Activated T-cell treated with anti-CD3 and anti-CD28 coated beads, Interleukin-2, amount 50 U/mL, for 72 hours (primary cell): ENCODE measurements at places on chromosomes 6 and 20. TPM values are rescaled to one million over a fixed set of nuclear protein-coding genes. Genes with fewer than 3 reads are reported as not detected.
A peak's percentile ranks its signal among the peaks of the same experiment; 100 is the strongest.

- DNase-seq = no peak
These were observed 22.0 kb downstream of the CD164 start for GRCh38 chr6:109360281-109360680.

DNA sequence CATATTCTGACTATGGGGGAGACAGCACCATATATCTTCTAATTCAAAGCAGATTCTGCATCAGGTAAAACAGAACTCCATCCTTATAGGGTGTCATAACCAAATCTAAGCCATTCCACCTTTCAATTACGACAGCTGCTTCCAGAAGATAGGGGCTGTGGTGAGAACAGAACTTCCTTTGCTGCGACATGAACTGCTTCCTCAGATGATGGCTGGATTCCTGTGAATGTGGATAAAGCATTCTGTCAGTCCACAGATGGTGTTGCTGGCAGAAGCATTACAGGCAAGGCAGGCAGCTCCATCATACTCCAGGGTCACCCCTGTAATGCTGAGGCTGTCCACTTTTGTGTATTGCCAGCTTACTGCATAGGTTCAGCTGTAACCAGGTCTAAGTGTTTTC, 172.1 kb upstream of the PROKR2 start:
- DNase-seq = no peak

DNA sequence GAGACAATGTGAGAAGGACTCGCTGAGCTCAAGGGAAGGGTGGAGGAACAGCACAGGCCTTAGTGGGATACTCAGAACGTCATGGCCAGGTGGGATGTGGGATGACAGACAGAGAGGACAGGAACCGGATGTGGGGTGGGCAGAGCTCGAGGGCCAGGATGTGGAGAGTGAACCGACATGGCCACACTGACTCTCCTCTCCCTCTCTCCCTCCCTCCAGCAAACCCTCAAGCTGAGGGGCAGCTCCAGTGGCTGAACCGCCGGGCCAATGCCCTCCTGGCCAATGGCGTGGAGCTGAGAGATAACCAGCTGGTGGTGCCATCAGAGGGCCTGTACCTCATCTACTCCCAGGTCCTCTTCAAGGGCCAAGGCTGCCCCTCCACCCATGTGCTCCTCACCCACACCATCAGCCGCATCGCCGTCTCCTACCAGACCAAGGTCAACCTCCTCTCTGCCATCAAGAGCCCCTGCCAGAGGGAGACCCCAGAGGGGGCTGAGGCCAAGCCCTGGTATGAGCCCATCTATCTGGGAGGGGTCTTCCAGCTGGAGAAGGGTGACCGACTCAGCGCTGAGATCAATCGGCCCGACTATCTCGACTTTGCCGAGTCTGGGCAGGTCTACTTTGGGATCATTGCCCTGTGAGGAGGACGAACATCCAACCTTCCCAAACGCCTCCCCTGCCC, 1.7 kb downstream of the TNF start:
- peak; percentile 58 for DNase-seq

DNA sequence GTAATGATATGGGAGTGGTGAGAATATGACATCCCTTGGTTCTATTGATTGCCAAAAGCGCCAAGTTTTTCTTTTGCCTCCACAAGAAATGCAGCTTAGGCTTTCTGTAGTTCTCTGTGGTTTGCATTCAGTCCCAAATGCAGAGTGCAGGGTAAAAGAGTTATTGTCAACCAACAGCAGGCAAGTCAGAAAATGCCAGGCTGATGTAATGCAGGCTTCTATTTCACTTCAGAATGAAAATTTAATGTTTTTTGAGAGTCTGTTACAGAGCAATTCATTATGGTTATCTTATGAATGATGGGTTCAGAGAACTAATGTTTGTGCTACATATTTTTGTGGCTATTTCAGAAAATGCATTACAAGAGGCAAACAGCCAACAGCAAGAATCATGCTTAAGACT, 293.5 kb downstream of the CENPW start:
- no peak for DNase-seq

GRCh38 chr6:90093558-90094073, 199.3 kb downstream of the GJA10 start:
- DNase-seq = no peak

- DNase-seq = no peak
These were observed 110.9 kb upstream of the SSTR4 start for GRCh38 chr20:22924046-22924737.

- no peak for DNase-seq
These were observed 100.7 kb downstream of the ANKRD60 start for GRCh38 chr20:58127701-58128111.

DNA sequence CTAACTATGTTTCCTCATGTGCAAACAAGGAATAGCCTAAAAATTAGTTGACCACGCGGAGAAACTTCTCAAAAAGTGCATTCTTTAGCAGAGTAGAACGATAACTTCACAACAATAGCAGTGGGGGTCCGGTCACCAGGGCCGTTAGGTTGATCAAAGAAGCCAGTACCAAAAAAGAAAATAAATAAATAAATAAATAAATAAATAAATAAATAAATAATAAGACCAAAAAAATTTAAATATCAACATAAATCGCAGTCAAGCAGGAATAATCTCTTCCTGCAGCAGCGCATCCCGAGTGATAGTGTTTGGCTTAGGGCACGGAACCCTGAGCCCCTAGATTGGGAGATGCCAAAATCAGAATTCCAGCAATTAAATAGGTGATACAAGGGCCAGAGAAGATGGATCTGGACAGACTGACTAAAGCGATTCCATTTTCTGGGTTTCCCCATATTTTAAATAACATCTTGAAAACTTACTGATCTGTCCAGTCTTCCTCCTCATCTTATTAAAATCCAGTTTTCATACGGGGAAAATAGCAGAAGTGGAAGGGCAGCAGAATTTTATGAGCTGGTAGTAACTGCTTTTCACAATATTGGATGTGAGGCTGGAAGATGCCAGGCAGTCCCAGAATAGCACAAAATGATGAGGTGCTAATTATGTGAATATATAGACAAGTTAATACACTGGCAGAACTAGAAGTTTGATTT, 4.4 kb upstream of the OLIG3 start:
- no peak for DNase-seq

GRCh38 chr6:19811397-19812079, 25.6 kb upstream of the ID4 start:
- no peak for DNase-seq

DNA sequence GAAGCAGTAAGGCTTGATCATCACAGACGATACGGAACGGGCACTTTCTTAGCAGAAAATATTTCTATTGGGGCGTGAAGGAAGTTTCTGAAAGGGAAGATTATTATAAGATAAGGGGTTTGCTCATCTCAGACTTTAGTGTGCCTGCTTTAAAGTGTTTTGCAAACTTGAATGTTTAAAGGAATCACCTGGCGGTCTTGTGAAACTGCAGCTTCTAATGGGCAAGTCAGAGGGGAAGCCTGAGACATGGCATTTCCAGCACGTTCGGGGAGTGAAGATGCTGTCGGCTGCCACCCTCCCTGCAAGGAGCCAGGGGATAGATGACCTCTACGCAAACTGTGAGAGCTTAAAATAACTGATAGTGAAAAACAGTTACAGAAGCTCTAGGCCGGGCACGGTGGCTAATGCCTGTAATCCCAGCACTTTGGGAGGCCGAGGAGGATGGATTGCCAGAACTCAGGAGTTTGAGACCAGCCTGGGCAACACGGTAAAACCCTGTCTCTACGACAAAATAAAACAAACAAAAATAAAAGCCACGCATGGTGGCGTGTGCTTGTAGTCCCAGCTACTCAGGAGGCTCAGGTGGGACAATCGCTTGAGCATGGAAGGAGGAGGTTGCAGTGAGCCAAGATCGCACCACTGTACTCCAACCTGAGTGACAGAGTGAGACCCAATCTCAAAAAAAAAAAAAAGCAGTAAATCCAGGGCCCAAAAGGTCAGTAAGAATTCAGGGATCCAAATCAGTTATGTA, 2.3 kb upstream of the KIF16B start:
- no peak for DNase-seq

DNA sequence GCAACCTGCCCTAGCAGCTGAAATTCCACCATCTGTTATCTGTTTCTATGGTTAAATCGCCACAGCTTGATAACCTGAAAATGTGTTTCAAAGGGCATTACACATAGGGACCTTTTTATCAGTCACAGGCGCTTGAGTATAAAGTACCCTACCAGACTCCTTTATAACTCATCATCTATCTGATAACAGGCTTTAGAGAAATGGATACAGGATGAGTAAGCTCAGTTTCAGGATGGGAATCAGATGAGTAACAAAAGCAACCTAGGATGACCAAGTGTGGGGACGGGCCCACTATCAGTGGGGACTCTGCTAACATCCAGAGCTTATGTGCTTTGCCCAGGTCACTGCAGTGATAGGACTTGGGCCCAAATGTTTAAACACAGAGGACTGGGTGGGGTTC, 75.6 kb downstream of the PRND start:
- no peak for DNase-seq

GRCh38 chr6:56772737-56773184, 130.1 kb upstream of the DST start:
- DNase-seq = no peak

DNA sequence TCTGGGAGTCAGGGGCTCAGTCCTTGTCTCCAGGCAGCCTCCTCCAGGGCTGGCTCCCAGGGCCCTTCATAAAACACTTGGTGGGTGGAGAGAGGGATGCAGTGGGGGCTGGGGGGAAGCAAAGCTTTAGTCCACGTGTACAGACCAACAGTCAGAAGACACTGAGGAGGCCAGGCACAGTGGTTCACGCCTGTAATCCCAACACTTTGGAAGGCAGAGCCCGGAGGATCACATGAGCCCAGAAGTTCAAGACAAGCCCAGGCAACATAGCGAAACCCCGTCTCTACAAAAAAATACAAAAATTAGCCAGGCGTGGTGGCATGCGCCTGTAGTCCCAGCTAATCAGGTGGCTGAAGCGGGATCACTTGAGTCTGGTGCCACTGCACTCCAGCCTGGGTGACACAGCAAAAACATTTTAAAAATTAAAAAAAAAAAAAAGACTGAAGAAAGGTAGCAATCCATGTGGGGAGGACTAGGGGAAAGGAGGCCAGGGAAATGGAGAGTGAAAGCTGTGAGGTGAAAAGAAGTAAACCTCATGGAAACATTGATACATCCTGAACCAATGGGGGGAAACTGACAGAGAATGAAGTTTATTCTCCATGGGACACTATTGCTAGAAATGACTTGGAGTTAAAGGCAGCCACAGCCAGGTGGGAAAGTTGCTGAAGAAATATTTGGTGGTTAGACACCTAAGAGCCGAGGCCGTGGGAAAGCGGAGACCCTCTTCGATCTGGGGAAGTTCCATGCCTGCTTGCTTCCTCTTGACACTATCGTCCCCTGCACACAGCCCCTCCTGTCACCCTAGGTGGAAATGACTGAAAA, 35.4 kb downstream of the PIM1 start:
- DNase-seq = peak; percentile 37

GRCh38 chr6:44512868-44513741, 125.6 kb downstream of the CDC5L start:
- no peak for DNase-seq

GRCh38 chr6:168035098-168035660, 37.7 kb downstream of the KIF25 start:
- no peak for DNase-seq

Gene SAMD5
- not detected for total RNA-seq

Gene FERMT1
- total RNA-seq = 0.34 TPM

Gene SLC22A7
- total RNA-seq = not detected

Gene BNIP5
- total RNA-seq = not detected

Gene CST7
- 174 TPM for total RNA-seq

Gene CNKSR3
- total RNA-seq = 0.12 TPM

Gene PROKR2
- not detected for total RNA-seq

Gene RPP21
- total RNA-seq = 26.4 TPM

Gene SYNDIG1
- not detected for total RNA-seq

Gene TSPO2
- not detected for total RNA-seq

Gene COL19A1
- total RNA-seq = 0.19 TPM

Gene CYP39A1
- total RNA-seq = not detected
